ENCODE measurements at places on chromosomes 12 and 14. TPM values are rescaled to one million over a fixed set of nuclear protein-coding genes. Genes with fewer than 3 reads are reported as not detected.

Gene CYP46A1
- 0.14 TPM for total RNA-seq

- no peak for DNase-seq
Measured at GRCh38 chr12:3962631-3963483, 89.7 kb upstream of the PARP11 start.

Gene CLEC2B
- 16.4 TPM for total RNA-seq

- DNase-seq = no peak
Measured at GRCh38 chr14:72932893-72933292, 6.6 kb downstream of the DCAF4 start.

DNA sequence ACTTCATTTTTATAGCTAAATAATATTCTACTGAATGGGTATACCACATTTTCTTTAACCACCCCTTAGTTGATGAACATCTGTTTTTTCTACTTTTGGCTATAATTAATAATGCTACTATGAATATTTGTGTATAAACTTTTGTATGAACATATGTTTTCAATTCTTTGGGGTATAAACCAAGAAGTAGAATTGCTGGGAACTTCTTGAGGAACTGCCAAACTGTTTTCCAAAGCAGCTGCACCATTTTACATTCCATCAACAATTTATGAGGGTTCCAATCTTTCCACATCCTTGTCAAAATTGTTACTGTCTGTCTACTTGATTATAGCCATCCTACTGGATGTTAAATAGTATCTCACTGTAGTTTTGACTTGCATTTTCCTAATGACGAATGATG, 221.8 kb downstream of the PRKD1 start:
- DNase-seq = no peak

Data from endothelial cell of umbilical vein (primary cell).